ENCODE measurements at places on chromosomes 4 and X. TPM values are rescaled to one million over a fixed set of nuclear protein-coding genes. Genes with fewer than 3 reads are reported as not detected.

DNA sequence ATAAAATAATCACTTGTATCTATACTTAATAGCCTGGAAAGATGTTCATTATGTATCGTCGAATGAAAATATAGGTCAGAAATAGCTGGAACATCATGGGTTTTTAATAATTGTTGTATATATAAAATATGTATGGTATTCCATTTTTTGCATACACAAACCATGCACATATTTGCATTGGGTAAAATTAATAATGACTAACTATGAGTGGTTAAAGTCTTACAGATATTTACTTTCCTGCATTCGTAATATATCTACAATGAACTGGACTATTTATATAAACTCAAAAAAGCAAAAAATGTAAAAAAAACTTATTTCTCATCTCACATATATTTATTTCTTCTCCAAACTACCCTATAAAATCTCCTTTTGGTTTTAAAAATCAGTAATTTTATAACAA is 46.0 kb downstream of the CYLC1 start:
- no peak overlapping the region for H3K27ac ChIP-seq
- no peak for DNase-seq

DNA sequence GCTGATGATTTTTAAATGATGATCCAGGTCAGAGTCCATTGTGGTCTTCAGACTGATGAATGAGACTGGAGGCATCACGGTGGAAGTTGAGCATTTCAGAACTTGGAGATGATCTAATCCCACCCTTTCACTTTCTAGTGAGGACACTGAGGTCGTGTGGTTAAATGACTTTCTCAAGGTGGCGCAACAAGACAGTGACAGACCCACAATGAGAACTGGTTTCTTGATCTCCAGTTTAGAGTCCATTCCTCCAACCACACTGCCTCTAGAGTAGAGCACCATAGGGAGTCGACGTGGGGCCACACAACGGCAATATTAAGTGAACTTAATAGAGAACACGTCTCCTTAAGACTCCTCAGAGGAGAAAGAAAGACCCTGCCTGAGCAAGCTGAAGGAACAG is 381.0 kb downstream of the UNC5C start:
- H3K27me3 ChIP-seq: no peaks in the 10 kb centered on the region
- DNase-seq: no peak
- no peak overlapping the region for H3K27ac ChIP-seq

The ZAR1 gene
- 0.49 TPM for polyA plus RNA-seq

DNA sequence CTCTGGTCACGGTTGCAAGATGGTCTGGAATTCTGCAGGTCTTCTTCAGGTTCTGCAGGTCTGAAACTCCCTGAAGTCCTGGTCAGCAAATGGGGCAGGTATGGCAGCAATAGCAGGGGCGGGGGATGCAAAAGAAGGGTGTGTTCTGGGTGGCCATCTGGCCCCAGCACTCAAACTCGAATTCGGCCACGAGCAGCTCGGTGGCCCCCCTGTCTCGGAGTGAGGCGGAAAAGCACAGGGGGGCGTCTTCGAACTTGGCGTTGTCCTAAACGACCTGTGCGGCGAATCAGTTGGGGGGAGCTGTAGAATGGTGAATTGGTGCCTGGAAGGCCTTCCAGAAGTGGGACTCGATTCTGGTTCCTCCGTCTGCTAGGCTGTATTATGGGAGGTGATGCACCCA is 2.1 kb downstream of the RTL5 start:
- H3K27ac ChIP-seq: no peak overlapping the region
- no peak overlapping the region for H3K4me3 ChIP-seq
- H3K36me3 ChIP-seq: no peaks in the 10 kb centered on the region
- H3K4me1 ChIP-seq: no peaks in the 10 kb centered on the region

DNA sequence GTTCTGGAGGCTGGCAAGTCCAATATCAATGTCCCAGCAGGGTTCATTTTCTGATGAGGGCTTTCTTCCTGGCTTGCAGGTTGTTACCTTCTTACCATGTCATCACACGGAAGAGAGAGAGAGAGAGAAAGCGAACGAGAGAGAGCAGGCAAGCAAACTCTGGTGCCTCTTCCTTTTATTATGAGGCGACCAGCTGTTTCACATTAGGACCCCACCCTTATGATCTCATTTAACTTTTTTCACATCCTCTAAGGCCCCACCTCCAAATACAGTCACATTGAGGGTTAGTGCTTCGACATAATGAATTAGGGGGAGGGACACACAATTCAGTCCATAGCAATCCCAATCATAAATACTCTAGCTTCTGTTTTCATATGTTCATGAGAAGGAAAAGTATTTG is 10.6 kb upstream of the GPR174 start:
- no peak for DNase-seq
- no peaks in the 10 kb centered on the region for H3K4me1 ChIP-seq
- no peak overlapping the region for H3K4me3 ChIP-seq
- H3K36me3 ChIP-seq: no peaks in the 10 kb centered on the region
- H3K27me3 ChIP-seq: no peaks in the 10 kb centered on the region

- no peaks in the 10 kb centered on the region for H3K27me3 ChIP-seq
- H3K4me3 ChIP-seq: no peak overlapping the region
- no peak overlapping the region for H3K27ac ChIP-seq
- H3K4me1 ChIP-seq: no peaks in the 10 kb centered on the region
These were observed 178.0 kb downstream of the PPP3CA start for GRCh38 chr4:101169044-101170014.

Data from hepatocyte (in vitro differentiated cells).